CD4-positive, alpha-beta T cell treated with Interleukin-21 for 1 hour (primary cell): ENCODE measurements at places on chromosomes 12 and 14.

DNA sequence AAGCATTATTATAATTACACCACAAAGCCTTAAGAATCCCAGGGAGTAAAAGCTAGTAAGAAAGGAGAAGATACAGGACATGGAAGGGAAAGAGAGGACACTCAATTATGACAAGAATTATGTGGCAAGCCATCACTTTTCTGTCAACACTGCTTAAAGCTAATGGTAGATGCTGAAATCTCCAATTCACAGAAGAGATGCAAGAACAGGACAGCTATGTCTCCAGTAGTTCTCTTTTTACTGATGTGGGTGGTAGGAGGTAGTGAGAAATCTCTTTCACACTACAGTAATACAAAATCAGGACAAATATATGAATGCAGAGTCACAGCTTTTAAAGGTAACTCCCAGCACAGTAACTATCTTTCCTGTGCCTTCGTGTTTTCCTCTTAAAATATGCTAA is 29.2 kb downstream of the CHD8 start:
- DNase-seq = no peak

GRCh38 chr12:113326775-113327395 is 8.0 kb downstream of the SLC8B1 start:
- DNase-seq = no peak

- DNase-seq = no peak
Observed at GRCh38 chr12:53985692-53985993, 697 bp downstream of the HOXC10 start.

- no peak for DNase-seq
Observed at GRCh38 chr14:57029620-57030253, 219.5 kb upstream of the OTX2 start.

DNA sequence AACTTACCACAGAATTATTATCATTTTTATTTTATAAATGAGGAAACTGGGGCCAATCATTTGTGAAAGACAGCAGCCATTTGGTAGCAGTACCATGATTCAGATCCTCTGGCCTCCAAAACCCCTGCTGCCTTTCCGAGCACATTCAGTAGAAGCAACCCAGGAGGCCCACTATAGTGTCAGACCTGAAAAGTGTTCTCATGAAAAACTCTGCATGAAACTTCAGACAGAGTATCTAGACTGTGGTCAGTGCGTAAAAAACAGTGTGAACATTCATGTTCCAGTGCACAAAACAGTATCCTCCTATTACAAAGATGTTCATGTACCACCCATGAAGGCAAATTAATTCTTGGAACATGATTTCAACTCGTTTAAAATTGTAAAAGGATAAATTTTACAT is 112.0 kb downstream of the EPS8 start:
- no peak for DNase-seq

DNA sequence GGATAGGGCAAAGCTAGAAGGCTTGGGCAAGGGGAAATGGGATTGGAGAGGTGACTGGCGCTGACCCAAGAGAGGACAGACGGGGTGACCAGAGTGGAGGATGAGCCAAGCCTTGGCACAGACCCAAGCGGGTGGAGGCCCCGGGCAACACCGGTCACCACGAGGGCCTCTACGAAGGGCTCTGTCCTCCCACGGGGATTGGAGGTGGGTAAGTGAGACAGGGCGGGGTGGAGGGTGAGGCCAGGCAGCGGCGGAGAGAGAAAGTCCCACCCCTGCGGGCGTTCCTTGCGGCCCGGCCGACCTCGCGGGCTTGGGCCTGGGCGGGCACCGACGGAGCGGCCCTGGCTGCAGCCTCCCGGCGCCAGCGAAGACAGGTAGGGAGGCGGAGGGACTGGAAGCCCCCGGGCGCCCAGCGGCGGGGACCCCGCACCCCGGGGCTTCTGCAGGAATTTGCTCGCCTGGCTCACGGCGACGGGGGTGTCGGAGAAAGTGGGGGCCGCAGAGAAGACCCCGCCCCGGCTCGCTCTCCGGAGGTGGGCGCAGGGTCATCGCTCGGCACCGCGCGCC is at the start of gene PAPLN:
TSS of gene PAPLN (plus strand) at position 288 of the 567 bp plus-strand sequence. CDS start 2,273 bp downstream, outside the sequence.
- no peak for DNase-seq
